Chondrocyte (in vitro differentiated cells): ENCODE measurements at places on chromosomes 12 and 14. TPM values are rescaled to one million over a fixed set of nuclear protein-coding genes. Genes with fewer than 3 reads are reported as not detected.

The KRT71 gene
- total RNA-seq: not detected in 3 replicates

The LRFN5 gene
- total RNA-seq: 0.10 TPM in 1 of 3 replicates, not detected in the others

The LPCAT3 gene
- total RNA-seq: 18.8 to 22.1 TPM (median 19.4 TPM) in 3 replicates

DNA sequence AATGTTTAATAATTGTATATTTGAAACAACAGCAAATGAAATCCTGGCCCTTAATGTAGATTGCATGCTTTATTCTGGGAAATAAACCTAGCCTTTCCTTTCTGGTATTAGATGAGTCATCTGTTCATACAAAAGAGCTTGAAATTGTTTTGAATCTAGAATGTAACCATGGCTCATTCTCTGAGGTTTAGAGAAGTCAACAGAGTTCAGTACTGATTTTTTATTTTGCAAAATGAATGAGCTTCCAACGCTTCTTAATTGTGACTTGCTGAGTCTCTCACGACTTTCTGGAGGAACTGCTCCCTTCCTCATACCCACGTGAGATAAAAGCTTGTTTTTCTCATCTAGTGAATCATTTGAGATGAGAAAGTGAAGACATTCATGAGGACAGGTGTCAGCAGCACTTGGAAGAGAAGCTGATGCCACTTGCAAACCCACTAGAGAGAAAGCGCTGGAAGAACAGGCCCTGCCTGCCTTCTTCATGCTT, 509.6 kb downstream of the VRK1 start:
- no peak for DNase-seq

DNA sequence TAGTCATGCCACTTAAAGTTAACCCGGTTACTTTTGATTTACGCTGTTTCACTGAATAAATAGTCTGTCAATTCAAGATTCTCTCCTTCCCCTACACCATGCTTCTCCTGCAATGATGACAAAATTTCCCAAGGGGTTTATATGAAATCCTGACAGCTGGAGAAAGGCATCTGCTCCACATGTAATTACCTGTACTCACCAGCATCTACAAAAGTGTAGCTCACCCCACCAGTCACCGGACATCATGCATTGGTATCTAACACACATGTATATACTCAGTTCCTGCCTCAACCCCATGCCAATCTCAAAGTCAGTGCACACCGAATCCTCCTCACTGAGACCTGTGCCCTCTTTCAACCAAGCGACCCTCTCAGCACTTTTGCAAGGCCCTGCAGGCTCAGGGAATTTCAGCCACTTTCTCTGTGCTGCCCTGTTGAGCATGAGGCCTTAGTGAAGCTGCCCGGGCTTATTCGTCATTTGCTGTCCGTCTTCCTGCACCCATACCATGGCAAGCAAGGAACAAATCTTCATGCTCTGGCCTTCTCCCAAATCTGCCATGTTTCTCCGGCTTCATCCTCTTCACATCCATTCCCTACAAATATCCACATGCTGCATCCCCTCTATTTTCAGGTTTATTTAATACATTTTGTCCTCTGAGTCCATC, 131.6 kb downstream of the SEC23A start:
- DNase-seq: no peak

DNA sequence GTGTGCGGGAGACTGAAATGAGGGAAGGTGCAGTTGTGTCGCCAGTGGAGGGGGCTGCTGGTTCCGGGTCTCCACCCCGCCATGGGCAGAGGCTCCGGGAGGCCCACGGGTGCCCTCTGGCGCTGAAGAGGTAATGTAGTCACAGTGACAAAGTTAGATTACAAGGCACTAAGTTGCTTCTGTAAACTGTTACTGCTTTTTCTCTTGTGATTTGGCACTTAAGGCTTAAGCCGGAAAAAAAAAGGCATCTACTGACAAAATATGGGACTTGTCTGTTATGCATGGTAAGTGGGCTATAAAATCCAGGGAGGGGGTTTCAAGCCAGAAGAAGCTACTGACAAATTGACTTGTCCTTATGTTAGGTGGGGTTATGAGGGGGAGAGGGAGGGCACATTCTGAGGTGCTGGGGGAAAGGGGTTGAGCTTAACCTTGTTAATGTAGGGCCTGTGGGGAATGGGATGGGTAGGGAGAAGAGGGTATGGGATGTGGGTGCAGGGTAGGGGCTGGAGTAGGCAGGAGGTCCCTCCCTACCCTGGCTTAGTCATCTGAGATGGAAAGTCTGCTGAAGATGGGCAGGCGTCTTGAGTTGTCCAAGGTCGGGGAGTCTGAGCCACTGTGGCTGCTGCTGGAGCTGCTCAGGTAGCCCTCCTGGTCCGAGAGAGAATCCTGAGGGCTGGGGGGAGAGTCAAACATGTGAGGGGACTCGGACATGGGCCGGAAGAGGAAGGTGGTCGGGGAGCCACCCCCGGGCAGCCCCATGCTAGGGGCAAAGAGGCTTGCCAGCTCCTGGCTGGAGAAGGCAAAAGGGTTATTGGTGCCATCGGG, 3.7 kb downstream of the ZFP36L1 start:
- DNase-seq: no peak

DNA sequence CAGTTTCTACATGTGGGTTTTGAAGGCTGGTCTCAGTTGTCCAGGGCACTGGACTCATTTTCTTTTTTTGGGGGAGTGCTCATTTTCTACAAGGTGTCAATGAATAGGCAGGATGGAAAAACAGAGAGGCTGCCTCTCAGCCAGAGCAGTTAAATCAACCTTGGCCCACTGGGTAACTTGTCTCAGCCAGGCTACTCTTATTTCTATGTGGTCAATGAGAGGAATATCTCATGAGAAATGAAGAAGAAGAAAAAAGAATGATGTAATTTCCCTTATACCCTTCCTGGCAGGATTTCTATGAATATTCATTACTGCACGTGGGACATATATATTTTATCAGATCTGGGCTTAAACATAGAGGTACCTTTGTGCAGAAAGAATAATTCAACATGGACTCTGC, 155.2 kb upstream of the E2F7 start:
- no peak for DNase-seq
